ENCODE measurements at places on chromosomes 1 and 21.

GRCh38 chr1:16112596-16113555 lies 39.4 kb upstream of the FAM131C start:
- no peak for DNase-seq

GRCh38 chr1:234865171-234866006 lies 255.4 kb upstream of the IRF2BP2 start:
- DNase-seq = no peak

DNA sequence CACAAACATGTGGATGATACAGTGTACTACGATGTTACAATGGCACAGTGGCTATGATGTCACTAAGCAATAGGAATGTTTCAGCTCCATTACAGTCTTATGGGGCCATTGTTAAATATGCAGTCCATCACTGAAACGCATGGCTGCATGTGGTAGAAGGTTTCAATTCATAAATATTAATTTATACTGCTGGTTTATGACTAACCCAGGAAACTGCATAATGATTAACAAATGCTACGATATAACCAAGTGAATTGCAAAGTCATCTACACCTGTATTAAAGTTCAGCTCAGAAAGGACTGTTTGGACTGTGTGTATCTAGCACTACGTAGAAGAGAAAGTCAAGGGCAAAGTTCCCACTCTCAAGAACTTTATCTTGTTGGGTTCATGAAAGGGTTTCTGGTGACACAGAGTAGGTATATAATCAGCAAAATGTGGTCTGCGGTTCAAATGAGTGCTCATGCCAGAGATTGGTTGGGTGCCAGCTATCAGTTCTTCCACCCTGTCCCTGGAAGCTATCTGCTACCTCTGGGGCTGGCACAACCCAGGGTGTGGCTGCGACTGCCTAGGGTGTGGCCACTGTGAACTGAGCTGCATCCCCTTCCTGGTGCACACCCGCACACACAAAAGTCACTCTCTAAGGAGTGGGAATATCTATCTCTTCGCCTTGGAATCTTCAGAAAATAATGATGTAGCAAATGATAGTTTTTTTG lies 14.8 kb downstream of the MGST3 start:
- peak; percentile 82 for DNase-seq

GRCh38 chr1:53899708-53900107 lies 5.7 kb downstream of the DIO1 start:
- DNase-seq = no peak

DNA sequence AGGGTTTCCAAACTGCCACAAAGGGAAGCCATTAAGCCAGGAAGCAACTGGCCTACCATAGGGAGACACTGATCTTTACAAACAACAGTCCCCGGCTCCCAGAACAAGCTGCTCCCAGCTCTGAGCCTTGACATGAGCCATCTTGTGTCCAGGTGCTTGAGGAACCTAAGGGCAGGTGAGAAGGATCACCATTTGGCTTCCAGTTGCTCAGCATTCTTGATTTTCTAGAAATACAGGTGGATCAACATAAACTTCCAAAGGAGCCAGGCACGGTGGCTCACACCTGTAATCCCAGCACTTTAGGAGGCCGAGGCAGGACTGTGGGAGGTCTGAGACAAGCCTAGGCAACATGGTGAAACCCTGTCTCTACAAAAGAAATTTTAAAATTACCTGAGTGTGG lies 21.6 kb downstream of the ZBTB17 start:
- no peak for DNase-seq

DNA sequence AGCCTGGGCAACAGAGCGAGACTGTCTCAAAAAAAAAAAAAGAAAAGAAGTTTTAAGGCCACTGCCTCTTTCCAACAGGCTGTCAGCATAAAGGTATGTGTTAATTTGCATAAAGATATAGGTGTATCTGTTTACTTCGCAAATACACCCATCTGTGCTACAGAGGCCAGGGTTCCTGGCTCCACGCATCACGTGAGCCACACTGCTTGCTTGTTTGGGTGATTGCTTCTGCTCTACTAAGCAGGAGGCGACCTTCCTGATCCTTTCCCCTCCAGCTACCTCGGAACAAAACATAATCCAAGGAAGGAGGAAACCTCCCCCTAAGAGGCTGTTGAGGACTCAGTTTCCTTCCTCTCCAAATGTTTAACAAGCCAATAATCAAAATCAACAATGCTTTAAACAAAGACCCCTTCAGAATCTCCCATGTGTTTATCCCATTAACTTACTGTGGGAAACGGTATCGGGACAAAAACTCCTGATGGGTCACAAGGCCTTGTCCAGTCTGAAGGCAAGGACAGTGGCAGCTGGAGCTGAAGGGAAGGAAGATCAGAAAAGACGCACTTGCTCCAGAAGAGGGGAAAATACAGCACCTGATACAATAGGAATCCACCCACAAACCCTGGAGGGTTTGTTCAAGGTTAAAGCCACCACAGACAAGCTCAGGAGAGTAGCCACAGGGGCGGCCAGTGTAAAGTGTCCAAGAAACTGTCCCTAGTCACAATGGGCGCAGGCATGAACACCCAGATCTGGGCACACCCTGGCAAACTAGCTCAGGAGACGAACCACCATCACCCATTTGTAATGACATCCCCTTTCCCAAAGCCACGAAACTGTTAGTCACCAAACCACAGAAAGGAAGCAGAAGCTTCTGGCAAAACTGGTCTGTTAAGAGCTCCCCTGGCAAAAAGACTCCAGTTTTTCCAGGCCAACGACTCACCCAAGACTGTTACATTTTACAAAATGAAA lies 17.2 kb downstream of the CTNNBIP1 start:
- DNase-seq = no peak

GRCh38 chr1:168134132-168134531 lies 2.6 kb downstream of the GPR161 start:
- DNase-seq = no peak

DNA sequence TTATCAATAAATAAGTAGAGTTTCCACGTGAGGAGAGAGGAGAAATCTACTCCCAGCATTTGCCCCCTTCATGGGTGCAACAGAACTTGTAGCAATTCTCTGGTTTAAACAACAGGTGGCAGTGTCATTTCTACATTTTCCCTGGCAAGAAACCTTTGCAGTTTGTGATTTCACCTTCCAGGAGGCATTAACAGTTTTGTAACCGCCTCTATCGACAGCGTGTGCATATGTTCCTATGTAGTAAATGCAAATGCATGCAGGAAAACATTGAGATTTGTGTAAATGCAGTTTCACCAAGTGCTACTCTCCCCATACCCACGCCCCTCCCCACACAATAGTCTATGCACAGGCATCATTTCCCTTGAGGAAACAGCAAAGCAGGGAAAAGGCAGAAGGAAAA lies 494.7 kb downstream of the SMYD3 start:
- DNase-seq = no peak

DNA sequence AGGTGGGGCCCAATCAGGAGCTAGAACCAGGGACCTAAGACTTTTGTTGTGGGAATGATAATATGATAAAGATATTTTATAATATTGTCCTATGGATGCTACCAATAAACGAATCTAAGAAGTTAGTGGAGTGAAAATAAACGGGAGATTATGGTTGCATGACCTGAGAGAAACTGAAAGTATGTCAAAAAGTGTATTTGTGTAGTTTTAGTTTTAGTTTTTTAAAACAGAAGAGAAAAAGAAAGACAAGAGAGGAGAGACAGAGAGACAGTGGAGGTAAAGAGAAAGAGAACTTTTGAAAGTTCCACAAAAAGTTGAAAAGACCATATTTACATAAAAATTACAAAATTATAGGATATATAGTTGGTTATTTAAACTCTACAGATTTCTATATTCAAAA lies 64.1 kb upstream of the TMPRSS15 start:
- DNase-seq = no peak

DNA sequence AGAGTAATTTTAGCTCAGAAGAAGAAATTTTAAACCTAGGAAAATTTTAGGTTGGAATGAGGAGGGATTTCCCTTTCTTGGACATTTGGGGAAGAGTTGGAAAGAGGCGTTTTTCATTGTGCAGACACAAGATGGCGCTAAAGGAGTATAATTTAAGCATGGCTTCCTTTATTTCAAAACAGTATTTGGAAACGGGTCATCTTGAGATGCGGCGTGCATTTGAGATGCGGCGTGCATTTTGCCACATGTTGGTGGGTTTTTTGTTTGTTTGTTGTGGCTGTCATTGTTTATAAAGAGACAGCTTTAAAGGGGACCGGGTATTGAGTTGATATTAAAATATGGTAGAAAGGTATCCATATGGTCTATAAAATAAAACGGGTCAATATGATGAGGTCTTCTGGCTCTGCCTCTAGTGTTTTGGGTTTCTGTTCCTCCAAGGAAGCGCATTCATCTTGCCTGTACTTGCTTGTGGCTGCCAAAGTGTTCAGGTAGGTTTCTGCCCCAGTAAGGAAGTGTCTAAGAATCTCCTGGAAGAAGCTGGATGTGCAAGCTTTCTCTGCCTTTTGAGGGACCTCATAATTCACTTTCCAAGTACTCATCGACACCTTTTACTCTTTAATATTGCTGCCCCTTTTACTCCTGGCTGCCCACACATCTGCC lies 210.3 kb downstream of the SLC35F3 start:
- peak; percentile 6 for DNase-seq

DNA sequence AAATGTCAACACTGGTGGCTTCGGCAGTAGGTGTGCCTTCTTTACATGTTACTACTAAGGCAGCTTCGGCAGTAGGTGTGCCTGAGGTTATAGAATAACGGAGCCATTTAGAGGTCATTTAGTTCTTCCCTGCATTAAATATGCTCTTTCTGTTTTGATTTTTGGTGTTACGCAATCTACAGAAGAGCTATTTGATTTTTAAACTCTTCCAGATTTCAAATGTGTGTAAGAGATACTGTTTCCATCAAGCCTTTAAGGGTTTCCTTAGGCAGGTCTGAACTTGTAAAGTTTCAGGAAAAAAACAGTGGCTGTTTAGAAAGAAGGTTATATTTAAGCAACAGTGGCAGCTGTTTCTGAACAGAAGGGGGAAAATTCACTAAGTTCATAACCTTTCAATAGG lies 54.8 kb downstream of the PIK3R3 start:
- DNase-seq = no peak

DNA sequence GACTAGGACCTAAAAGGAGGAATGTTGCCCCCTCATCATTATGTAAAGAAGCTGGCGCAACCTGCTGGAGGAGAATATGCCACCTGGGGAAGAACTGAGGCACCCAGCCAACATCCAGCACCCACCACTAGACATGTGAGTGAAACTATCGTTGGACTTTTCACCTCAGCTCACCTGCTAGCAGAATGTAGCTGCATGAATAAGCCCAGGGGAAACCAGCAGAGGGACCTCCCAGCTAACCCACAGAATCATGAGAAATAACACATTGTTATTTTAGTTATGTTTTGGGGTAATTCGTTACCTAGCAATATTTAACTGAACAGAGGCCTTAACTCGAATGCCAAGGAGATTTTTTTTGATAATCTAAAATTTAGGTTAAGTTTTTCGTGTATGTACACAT lies 542.5 kb upstream of the DAB1 start:
- DNase-seq = no peak

GRCh38 chr1:3018576-3018975 lies 2.7 kb upstream of the ACTRT2 start:
- DNase-seq = peak; percentile 11

- DNase-seq = no peak
Observed at GRCh38 chr1:228725178-228725577, 10.1 kb upstream of the RHOU start.

- no peak for DNase-seq
Observed at GRCh38 chr1:209363112-209363511, 220.4 kb upstream of the CAMK1G start.

GRCh38 chr1:220894025-220894923 lies 15.0 kb downstream of the HLX start:
- no peak for DNase-seq

DNA sequence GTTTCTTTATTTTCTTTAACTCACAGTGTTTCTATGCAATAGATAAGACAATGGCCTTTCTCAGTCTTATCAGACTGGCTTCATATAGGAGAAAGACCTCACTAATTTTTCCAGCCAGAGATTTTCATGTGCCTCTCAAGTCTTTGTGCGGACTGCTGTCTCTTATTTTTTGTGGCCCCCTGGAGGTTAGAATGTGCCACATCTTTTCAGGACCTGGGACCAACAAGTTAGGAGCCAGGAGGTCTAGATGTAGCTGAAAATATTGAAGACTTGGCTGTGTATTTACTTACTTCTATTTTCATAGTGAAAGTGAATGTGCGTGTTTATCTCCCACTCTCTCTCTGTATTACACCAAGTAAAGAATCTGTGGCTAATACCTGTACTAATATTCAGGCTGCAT lies 42.1 kb upstream of the CFHR3 start:
- DNase-seq = no peak

DNA sequence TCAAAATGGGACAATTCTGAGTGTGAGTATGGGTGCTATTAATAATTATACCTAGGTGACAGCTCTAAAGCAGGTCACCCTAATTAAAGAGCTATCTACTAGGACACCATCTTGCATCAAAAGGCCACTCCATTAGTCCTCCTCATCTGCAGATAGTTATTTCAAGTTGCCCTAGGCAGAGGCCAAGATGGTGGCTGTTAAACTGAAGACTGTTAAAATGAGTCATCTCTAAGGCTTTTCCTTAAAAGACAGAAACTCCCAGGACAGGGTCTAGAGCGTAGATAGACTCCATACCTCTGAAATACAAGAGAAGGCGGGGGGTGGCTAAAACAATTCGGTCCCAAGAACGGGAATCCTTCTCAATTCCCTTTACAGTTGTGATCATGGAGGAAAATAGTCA lies 4.5 kb upstream of the ZNF697 start:
- DNase-seq = no peak

GRCh38 chr1:6984536-6984935 lies 199.3 kb downstream of the CAMTA1 start:
- DNase-seq = no peak

DNA sequence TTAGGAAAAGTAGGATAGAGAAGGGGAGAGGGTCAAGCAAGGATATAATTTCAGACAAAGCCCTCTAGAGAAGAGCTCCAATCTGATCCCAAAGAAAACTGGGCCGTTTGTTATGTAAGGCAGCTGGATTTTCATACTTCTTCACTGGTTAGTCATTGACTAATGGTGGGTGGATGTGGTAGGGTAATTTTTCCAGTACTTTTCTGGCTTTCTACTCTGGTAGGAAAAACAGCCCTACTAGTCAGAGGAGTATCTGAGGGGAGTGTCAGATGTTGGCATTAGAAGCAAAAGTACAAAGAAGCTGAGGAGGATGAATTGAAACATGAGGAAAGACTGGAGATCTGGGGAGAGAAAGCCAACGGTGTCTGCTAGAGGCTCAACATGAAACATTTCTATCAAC lies 145.3 kb downstream of the TNFSF18 start:
- DNase-seq = no peak

GRCh38 chr1:166489670-166490436 lies 323.1 kb upstream of the FAM78B start:
- DNase-seq = peak; percentile 32

DNA sequence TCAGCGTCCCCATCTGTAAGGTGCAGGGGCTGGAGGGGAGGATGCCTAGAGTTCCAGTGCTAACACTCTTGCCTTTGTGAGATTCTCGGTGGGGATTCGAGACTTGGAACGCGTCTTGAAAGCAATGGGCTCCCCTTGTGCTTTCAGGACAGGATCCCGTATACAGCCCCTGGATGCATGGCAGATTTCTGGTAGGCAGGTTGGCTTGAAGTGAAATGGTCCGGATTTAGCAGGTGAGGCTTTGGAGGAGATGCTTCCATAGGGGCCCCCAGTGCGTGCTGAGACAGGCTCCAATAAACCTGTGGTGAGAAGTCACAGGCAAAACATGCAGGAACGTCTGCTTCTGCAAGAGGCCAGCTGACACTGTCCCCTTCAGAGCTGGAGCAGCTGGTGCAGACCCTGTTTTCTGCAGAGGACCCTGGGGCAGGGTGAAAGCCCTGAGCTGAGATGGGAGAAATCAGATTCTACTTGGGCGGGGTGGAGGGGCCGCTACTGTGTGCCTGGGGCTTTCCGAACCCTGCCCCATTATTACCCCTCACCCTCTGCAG lies 270.4 kb downstream of the PTPRU start:
- DNase-seq = no peak

GRCh38 chr1:203142684-203143408 lies 15.3 kb downstream of the ADORA1 start:
- no peak for DNase-seq

All from left colon (tissue), 2 donors.